ENCODE measurements at places on chromosomes 16 and 17. TPM values are rescaled to one million over a fixed set of nuclear protein-coding genes. Genes with fewer than 3 reads are reported as not detected.

The ANTKMT gene
- total RNA-seq, result 32.0 TPM

The EVI2A gene
- total RNA-seq, result 0.80 TPM

The HID1 gene
- 14.9 TPM for total RNA-seq

The NUDT7 gene
- 4.8 TPM for total RNA-seq

The FSCN2 gene
- total RNA-seq, result 0.43 TPM

The IRX6 gene
- total RNA-seq, result not detected

The GSE1 gene
- 26.2 TPM for total RNA-seq

The KRTAP4-4 gene
- not detected for total RNA-seq

The CD300C gene
- total RNA-seq, result not detected

The TPSG1 gene
- total RNA-seq, result not detected

The HP gene
- not detected for total RNA-seq

The CHD9NB gene
- 1.5 TPM for total RNA-seq

The PLEKHH3 gene
- total RNA-seq, result 5.2 TPM

The C16orf96 gene
- not detected for total RNA-seq

The TNRC6C gene
- 11.8 TPM for total RNA-seq

The KRTAP3-2 gene
- not detected for total RNA-seq

The ATAD5 gene
- total RNA-seq, result 17.3 TPM

The GPR179 gene
- not detected for total RNA-seq

The MSRB1 gene
- 16.4 TPM for total RNA-seq

The ADCY9 gene
- total RNA-seq, result 12.1 TPM

The APOH gene
- not detected for total RNA-seq

The EFNB3 gene
- 0.53 TPM for total RNA-seq

The KIAA0513 gene
- 3.8 TPM for total RNA-seq

The RHBDL1 gene
- 0.27 TPM for total RNA-seq

The ERN2 gene
- not detected for total RNA-seq

The SHISA6 gene
- not detected for total RNA-seq

The VMO1 gene
- 0.93 TPM for total RNA-seq

The XYLT1 gene
- total RNA-seq, result 2.2 TPM

The MEOX1 gene
- total RNA-seq, result not detected

The CWC25 gene
- total RNA-seq, result 15.2 TPM

The C17orf67 gene
- total RNA-seq, result 1.6 TPM

The CACNG1 gene
- not detected for total RNA-seq

The IRF8 gene
- total RNA-seq, result 0.13 TPM
